ENCODE measurements at places on chromosomes 5 and 9.

DNA sequence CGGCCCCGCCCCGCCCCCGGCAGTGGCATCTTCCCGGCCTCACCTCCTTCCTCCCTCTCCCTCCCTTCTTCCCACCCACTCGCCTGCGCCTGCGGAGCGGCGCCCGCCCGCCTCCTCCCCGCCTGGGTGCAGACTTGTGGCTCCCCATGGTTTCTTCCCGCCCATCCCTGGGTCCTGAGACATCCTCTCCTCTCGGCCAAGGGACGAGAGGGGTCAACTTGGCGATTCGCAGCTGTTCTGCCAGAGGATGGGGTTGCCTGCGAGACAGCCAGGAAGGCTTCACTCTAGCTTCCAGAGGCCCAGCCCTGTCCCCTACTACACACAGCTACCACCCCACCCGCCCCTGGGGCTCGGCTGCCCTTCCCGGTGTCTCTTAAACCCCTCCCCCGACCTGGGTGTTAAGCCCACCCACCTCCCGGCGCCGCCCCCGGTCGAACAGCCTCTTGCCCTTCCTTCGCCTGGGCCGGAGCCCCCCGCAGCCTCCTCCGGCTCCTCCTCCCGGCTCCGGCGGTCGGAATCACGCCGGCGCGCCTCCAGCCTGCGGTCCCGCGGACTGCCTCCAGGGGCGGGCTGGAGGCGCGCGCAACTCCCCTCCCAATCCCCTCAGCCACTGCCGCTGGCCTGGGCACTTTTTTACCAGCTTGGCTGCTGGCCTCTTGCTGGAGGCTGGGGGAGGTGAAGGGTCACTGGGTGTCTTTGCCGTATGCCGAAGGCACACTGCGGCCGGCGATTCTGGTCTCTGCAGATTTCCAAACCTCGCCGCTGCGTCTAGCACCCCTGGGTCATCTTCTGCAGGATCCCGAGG lies 1.9 kb downstream of the JADE2 start:
- DNase-seq: peak; percentile 72

DNA sequence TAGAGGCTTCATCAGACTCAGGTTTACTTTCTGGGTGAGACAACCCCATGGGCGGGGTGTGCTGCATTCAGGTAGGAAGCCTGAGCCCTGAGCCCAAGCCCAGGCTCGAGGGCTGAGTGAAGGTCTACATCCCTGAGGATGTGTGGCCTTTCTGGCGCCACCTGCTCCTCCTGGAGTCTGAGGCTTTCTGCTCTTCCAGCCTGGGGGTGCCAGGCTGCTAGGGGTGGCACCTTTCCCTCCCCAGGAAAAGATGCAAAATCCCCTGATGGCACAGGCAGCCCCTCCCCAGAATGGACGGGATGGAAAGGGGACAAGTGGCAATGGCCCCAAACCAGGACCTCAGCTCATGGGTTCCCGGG lies 44.4 kb upstream of the PRRC2B start:
- no peak for DNase-seq

DNA sequence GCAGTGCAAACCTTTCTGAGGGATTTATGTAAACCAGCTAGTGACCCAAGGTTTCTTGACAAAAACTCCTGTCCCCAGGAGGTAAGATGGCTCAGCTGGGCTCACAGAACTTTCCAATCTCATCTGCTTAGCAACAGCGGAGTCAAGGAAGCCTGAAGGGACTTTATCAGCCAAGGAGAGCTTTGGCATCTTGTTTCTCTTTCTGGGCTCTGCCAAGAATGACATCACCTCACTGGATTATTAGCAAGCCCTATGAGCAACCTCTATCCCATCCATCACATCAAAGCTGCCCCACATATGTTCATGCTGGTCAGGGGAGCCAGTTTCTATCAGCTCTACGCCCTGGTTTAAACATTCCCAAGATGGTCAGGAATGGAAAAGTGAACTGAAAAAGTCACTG lies 461.3 kb downstream of the ENC1 start:
- DNase-seq: no peak

DNA sequence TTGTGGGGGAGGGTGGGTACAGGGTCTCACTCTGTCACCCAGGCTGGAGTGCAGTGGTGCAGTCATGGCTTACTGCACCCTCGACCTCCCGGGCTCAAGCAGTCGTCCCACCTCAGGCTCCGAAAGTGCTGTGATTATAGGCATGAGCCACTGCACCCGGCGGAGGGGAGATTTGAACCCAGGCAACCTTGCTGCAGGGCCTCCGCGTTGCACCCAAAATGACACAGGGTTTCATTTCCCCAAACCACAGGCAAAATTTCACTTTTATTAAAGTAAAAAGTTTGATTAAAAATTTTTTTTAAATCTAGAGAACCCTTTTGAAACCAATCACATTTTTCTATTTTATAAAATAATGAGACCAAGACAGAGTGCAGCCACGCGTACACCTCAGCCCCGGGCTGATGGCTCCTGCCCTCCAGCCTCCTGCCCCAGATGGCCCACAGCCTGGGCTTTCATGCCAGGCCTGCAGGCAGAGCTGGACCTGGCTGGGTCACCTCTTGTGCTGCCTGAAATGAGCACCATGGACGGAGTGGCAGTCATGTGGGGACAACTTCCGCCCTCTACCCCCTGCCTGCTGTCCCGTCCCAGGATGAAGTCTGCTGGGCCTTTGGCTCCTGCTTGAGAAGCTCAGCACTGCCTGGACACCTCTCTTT lies 30.5 kb downstream of the USP20 start:
- DNase-seq: no peak

GRCh38 chr9:85377731-85378289 lies 363.9 kb downstream of the AGTPBP1 start:
- no peak for DNase-seq

DNA sequence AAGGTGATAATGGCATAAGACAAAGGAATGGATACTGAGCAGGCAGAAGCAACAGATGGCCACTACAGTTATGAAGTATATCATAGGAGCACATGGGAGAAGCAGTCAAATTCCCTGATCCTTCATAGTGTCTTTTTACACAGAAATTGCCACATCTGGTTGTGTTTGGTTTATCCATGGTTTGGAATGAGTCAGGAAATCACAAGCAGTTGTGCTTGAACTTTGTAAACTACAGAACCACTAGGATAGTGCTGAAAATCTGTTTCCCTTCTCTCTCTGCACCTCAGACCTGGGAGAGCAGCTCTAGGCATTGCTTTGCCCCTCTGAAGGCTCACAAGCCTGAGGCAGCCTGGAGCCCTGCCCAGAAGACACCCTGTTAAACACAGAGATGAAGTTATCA lies 134.0 kb downstream of the DMRT2 start:
- no peak for DNase-seq

GRCh38 chr9:126663661-126664072 lies 49.9 kb downstream of the LMX1B start:
- DNase-seq: no peak

GRCh38 chr5:143019614-143020515 lies 249.7 kb downstream of the ARHGAP26 start:
- no peak for DNase-seq

DNA sequence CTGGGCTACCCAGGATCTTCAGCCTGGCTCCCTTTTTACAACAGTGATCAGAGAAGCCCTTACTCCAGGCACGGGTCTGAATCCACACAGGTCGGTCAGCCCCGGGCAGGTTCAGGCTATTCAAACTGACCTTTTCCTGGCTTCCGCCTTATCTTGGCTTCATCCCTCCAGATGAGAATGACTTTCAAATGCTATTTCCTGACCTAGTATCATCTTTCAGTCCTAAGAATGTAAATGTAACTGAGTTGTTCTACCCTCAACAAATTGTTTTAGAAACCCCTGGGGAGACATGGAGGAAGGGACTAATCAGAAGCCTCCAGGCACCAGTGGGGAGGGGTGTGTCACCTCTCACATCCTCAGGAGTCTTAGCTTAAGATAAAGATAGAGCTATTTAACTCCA lies 213.2 kb downstream of the EPB41L4A start:
- no peak for DNase-seq

DNA sequence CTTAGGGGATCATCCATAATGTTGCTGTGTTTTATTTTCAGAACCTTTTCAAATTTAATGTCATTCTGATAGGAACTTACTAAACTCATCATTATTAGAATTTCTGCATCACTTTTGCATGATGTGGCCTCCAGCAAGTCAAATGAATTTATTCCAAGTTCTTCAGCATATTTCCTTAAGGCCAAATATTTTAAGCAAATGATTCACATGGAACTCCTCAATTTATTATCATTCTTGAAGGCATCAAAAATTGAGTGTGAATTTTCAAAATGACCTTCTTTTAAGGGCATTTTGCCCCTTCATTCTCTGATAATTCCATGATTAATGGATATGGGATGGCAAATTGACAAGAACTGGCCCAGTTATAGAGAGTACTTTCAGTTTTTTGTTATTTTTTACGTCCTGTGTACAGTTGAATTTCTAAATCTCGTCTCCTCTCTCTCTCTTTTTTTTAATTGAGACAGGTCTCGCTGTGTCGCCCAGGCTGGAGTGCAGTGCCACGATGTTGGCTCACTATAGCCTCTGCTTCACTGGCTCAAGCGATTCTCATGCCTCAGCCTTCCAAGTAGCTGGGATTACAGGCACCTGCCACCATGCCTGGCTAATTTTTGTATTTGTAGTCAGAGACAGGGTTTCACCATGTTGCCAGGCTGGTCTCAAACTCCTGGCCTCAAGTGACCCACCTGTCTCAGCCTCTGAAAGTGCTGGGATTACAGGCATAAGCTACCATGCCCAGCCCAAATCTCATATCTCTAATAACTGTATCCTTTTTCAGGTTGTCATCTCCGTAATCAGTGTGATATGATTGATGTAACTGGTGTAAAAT lies 29.1 kb downstream of the GPR21 start:
- DNase-seq: no peak

DNA sequence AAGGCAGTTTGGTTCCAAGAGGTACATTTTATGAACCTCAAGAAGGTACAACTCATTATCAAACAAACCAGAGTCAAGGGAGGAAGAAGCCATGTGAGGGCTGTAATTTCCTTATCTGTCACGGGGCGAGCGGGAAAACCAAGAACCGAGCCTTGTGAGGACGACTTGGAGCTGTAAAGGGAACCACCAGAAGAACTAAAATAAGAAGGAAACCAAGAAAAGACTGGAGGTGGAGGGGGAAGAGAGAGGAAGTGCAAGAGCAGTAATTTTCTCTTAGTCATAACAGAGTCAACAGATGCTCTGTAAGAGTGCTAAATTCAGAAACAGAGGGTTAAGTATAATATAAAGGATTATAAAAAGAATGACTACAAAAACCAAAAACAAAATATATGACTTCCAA lies 127.1 kb downstream of the DIRAS2 start:
- DNase-seq: no peak

- DNase-seq: no peak
Observed at GRCh38 chr5:141182248-141182647, at the start of gene PCDHB16. Gene PCDHB16, plus strand, starts transcription at chr5:141182387. Its CDS starts 173 bp downstream, at chr5:141182560.

DNA sequence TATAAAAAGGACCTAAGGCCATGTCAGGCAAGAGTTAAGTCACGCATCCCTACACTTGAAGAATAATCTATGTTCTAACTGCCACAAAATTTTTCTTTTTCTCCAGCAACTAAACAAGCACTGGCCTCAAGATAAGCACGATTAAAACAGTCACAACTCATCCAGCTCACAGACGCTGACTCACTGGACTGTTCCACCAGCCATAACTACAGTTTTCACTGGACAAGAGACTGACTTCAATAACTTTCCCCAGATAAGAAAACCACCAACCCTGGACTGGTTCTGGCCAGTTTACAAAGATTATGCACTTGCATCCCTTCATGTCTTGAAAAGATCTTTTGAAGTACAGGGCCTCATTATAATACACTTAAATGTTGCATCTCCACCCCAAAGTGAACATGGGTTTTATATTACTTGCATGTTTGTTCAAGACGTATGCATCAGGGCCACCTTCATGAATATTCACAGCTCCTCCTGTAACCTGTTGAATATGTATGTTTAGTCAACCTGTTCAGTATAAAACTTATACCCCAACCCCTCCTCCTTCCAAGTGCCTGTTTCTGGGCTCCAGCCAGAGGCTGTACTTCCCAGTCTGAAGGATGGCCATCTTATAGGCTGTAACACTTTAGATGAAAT lies 129.3 kb upstream of the EPB41L4A start:
- DNase-seq: no peak

DNA sequence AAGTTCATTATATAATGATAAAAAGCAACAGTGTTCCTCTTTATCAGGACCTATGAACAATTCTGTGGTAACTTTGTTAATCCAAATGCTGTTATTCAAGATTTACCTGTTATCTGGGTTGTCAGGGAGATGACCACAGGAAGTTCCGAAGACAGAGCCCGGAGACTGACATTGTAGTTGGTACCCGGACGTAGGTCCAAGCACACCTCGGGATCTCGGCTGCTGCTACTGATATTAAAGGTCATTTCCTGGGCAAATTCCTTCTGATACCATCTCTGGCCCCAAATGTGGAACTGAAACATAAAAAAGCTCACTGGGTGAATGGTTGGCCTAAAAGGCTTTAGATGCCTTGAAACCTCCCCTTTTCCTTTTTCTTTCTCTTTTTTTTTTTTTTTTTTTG lies 96.7 kb downstream of the SUSD1 start:
- no peak for DNase-seq

- no peak for DNase-seq
Observed at GRCh38 chr5:27568811-27569210, 530.4 kb upstream of the CDH9 start.

DNA sequence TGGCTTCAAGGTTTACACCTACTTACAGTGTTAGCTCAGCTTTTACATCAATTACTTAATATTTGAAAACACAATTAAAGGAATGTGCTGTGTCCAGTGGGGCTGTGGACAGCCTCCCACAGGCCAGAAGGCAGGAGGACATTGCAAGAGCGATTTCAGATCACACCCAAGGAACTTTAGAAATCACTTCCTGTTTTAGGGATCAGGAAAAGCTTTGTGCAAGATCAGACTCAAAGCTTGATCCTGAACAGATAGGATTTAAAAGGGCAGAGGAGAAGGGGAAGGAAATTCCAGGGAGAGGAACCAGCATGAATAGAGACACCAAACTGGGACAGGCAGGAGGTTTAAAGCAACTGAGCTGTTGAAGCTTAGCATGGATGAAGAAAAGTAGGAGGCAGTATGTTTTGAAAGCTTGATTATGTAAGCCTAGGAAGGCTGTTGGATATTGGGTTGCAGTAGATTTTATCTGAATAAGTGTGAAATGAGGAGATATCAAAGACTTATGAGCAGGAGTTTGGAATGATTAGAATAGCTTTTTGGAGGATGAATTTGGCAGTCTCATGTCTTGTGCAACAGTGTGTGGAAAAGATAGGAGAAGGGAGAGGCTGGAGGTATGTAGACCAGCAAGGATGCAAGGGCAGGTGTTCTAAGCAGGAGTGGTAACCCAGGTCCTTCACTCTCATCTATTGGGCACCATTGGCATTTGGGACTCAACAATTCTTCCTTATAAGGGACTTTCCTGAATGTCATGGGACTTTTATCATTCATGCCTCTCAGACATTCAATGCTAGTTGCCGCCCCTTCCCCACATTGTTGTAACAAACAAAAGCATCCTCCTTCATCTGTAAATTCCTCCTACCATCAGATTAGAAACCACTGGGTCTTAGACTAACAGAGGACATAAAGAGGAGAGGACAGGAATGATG lies 123.5 kb downstream of the TARS1 start:
- DNase-seq: no peak

GRCh38 chr5:74056789-74057164 lies 430.8 kb downstream of the ARHGEF28 start:
- no peak for DNase-seq

GRCh38 chr5:181120306-181120705 lies 10.7 kb downstream of the OR2V1 start:
- DNase-seq: no peak

- DNase-seq: no peak
Observed at GRCh38 chr9:78354324-78354973, 57.5 kb downstream of the PSAT1 start.
